Stimulated activated CD4-positive, alpha-beta T cell treated with anti-CD3 and anti-CD28 coated beads, Interleukin-1b, Interleukin-23, amount 100 ng/mL, for 1 hour (primary cell): ENCODE measurements at places on chromosomes 1 and 21.

GRCh38 chr1:23980728-23981070, 572 bp upstream of the SRSF10 start:
- no peak for DNase-seq

- no peak for DNase-seq
Measured at GRCh38 chr1:223486932-223487886, 94.0 kb downstream of the CCDC185 start.

- DNase-seq: no peak
Measured at GRCh38 chr1:109985247-109986053, 885 bp downstream of the AHCYL1 start.

DNA sequence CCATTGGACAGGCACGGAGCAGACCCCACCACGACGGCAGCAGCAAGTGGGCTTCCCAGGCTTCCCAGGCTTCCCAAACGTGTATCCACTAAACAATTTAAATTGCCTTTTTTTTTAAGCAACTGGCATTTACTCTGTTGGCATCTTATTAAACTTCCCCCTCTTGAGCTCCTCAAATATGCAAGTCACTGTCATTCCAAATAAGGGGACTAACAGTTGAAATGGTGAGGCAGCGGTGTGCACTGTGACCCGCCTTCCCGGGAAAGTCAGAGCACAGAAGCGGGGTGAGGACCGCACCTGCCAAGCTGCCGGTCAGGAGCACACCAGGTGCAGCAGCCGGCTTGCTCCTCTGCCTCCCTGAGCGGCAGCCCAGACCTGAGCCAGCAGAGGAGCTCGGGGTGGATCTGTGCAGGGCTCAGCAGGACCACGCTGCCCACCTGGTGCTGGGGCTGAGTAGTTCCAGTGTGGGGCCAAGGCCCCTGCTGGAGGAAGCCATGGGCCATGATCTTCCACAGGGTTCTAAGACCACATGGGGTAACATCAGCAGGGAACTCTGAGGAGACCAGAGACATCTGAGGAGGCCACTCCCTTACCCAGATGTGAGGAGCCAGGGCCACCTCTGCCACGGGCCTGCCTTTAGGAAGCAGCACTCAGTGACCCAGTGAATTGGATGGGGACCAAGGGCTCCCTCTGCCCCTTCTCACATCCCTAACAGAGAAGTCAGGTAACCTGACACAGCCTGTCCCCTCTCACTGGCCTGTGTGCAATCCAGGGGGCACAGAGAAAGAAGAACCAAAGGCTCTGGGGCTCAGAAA, 245.4 kb downstream of the NPHP4 start:
- DNase-seq: no peak

GRCh38 chr1:109201123-109201703, 12.5 kb upstream of the SARS1 start:
- DNase-seq: no peak

DNA sequence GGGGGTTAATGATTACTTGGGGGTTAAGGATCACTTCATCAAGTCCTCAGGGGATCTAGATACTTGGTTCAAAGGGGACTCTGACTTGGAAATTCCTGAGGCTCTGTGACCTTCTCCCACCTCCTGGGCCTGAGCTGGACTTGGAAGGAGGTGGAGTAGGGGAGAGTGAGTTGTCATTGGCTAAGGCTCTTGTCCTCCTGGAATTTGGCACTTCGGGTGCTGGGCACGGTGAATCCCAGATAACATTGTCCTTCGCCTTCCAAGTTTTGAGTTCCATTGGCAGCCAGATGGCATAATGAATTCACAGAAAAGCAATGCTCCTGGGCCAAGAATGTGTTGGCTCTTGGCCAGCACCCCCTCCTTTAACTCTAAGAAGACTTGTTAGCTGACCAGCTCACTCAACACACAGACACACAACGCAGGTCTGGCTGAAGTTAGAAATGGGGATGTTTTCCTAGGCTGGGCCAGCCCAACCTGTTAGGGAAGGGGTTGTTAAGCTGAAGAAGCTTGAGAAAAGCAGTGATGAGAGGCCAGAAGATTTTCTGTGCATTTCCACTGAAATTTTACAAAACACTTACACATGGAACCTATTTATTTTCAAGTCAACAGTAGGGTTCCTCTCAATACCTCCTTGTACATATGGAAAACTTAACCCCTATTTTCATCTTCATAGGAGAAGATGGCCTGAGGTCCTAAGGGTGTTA, 29.7 kb downstream of the SLC26A9 start:
- DNase-seq: no peak

DNA sequence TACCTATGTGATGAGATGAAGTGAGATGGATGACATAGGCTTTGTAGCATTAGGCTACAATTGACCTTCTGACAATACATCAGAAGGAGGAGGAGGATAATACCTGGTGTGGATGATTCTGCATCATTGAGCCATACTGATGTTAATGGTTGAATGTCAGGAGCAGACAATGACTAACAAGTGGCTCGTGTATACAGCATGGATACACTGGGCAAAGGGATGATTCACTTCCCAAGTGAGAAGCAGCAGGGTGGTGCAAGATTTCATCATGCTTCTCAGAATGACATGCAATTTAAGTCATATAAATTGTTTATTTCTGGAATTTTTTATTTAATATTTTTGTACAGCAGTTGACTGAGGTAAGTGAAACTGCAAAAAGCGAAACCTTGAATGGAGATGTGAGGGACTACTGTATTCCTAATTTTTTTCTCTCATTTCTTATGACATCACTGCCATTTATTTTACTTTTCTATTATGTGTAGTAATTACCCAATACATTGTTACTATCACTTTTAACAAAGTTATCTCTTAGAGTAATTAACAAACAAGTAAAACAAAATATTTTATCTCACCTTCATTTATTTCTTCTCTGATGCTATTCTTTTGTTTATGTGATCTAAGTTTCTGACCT, 34.4 kb upstream of the COP1 start:
- DNase-seq: no peak

DNA sequence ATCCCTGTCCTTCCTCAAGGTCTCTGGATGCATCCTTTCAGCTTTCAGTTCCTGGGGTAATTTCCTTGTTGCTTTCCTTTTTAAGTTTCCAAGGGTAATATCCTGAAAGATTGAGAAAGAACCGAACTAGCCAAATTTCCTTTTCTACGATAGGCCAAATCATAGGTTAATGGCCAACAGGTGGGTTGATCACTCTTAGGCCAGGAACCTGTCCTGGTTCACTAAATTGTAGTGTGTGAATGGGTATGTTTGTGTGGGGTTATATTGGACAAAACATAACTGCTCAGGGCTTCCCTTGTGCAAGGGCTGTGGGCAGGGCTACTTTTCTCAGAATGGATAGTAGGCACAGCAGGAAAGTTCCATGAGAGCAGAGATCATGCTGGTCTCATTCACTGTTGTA, 17.1 kb downstream of the UBE2T start:
- no peak for DNase-seq

- no peak for DNase-seq
Measured at GRCh38 chr1:183598386-183598785, 8.1 kb upstream of the NCF2 start.

DNA sequence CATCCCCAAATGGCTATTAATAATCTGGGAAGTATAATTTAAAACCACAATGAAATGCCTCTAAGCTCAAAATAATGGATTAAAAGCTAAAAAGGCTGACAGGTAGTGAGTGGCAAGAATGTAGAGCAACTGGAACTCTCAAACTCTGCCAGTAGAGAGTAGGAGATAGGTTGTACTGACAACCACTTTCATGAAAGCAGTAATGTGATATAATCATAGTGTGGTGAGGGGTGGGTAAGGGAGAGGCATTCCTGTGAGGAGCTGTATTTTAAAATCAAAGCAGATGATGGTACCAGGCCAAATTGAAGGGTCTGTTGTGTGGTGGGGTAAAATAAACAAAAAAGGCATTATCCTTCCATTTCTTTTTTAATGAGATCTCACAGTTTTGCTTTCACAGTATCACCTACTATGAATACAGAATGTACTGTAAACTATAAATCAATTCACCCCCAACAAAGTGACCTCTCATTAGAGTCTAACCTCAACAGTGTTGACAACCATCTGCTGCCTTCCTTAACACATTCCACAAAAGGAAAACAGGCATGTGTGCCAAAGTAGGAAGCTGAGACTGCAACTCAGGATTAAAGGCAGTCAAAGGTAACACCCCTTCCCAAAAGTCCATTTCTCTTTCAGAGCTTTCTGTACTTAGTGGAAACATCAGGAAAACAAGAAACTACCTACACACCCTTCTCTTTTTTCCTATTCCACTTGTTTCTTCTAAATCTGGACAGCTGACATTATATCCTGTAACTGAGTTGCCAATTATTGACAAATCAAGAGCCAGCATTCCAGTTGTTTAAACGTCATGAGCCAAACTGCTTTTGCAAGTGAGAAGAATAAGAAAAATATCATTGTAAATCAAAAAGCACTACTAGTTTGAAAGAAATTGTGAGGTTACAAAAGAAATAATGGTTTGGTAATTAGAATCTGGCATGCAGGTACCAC, 130.8 kb downstream of the FAF1 start:
- no peak for DNase-seq
